ENCODE measurements at places on chromosomes 5 and 9.
A peak's percentile ranks its signal among the peaks of the same experiment; 100 is the strongest.

DNA sequence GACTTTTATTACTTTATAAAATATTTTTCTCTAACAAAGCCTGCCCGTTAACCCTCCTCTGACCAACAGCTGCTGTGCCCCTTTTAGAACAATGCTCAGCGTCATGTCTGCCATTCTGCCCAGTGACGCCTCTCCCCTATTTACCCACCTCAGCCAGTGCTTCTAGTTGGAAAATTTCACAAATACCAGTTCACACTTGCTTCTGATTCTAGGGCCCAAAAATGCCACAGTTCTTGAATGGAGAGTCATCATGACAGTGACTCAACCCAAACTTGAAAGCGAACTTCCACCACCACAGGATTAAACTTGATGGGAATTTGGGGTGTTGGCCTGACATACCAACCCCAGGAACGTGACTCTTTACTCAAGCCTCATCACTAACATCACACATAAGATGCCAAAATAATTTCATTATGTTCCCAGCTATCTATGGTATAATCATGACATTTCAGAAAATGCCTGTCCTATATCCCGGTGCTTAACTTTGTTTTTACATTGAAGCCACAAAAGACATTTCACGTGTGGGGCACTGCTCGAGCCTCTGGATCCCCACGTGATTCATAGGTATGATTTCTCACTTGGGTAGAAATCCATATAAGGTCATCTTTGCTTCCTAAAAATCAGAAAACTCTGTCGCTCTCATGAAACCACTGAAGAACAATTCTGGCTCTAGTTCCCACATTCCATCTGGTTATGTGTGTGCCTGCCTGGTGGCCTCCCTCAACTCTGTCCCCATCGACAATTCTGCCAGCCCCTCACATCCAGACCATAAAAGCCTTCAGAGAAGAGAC lies 220.9 kb downstream of the ACTL7B start:
- DNase-seq: no peak

DNA sequence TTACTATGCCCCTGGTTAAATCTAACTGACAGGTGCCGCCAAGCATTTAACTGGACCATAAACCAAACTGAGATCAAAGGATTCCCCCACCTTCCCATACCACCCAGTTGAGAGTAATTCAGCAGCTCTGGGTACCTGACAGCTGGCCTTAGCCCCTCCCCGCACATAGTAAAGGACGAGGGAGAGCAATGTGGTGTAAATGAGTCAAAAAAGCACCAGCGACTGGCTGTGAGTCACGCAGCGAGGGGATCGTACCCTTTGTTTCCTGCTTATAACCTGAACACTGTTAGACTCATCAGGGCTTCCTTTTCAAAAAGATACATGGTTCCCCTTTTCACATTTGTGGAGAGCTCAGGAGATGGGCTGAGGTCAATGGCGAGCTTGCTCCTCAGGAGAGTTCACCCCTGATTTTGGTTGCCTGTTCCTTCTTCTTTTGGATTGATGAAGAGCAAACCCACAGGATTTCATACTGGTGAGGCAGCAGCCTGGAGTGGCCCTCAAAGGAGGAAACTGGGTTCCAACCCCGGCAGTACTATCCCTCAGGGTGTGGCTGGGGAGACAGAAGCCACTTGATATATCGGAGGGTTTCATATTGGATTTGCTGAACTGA lies 71.5 kb downstream of the ANKRD33B start:
- peak; percentile 83 for DNase-seq

- no peak for DNase-seq
Observed at GRCh38 chr5:1104327-1105006, 7.4 kb downstream of the SLC12A7 start.

DNA sequence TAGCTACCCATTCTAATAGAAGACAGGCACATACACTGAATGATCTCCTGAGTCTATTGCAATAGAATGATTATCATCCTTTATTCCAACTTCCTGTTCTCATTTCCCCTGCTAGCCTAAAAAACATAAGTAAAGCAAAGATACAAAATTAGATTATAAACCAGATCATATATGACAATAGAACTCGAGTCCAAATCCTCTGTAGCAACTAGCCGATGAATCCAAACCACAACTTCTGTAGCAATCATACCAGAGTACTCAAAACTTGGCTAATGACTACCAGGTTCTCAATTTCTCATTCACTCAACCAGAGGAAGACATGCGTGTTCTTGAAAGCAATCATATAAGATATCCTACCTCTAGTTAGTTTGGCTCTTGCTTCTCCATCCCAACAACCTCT lies 622.1 kb downstream of the PSAT1 start:
- no peak for DNase-seq

DNA sequence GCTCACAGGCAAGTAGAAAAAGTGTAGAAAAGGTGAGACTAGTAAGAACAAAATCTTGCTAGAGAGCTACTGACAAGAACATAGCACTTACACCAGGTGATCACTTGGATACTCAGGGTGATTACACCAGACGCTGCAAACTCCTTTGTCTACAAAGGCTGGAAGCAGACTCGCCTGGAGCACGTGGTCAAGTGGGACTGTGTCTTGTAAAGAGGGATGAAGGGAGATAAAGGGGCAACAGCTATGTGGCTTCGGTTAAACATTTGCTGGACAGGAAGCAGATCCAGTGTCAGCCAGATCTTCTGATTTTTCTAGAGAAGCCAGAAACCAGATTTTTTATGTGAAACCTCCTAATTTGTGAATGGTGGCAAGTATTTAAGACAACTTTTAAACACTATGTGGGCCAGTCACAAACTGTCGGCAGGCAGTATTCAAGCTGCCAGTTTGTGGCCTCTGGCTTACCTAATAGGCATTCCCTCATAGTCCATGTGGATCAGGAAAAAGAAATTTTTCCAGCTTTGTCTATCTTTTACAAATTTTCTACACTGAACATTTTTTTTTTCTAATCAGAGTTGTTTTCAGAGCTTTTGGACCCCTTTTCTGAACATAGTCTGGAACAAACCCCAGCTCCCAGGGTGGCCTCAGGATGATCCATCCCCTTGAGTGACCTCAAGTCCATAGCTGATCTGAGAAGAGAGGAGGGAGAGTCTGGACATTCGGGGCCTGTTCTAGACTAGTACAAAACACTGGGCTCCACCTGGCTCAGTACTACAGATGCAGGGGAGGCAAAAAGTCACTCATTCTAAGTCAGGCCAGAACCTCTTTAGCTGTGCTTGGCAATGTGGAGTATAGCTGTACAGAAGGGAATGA lies 262.9 kb downstream of the ARRDC3 start:
- no peak for DNase-seq

DNA sequence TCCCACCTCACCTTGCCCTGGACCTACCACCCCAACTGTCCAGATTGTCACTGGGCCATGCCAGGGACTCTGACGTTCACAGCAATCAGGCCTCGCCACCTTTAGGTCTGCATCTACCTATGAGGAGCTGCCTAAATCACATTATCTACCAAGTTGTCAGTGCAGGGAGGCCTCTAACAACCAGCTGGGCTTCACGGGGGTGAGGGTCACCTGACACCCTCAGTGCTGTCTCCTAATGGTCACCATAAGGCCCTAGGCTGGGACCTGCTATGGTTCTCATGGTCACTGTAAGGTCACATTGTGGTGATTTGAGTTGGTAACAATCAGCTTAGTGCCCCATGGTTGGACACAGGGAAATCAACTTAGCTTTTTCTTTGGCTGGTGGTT lies 119.2 kb upstream of the CXCL14 start:
- DNase-seq: no peak
